Activated naive CD8-positive, alpha-beta T cell treated with anti-CD3 and anti-CD28 coated beads, Interleukin-2, amount 10 ng/mL, durations not matched to agents 7 days and 5 days (primary cell): ENCODE measurements at places on chromosomes 13 and 19. TPM values are rescaled to one million over a fixed set of nuclear protein-coding genes. Genes with fewer than 3 reads are reported as not detected.
A peak's percentile ranks its signal among the peaks of the same experiment; 100 is the strongest.

Gene HCST
- 186 TPM for total RNA-seq

GRCh38 chr19:38718747-38719543 lies 25.3 kb downstream of the CAPN12 start:
- peaks cover 5% of the 10 kb centered on the region for H3K36me3 ChIP-seq
- no peak overlapping the region for H3K4me3 ChIP-seq
- H3K4me1 ChIP-seq = no peaks in the 10 kb centered on the region
- no peaks in the 10 kb centered on the region for H3K27me3 ChIP-seq
- no peak overlapping the region for H3K27ac ChIP-seq

DNA sequence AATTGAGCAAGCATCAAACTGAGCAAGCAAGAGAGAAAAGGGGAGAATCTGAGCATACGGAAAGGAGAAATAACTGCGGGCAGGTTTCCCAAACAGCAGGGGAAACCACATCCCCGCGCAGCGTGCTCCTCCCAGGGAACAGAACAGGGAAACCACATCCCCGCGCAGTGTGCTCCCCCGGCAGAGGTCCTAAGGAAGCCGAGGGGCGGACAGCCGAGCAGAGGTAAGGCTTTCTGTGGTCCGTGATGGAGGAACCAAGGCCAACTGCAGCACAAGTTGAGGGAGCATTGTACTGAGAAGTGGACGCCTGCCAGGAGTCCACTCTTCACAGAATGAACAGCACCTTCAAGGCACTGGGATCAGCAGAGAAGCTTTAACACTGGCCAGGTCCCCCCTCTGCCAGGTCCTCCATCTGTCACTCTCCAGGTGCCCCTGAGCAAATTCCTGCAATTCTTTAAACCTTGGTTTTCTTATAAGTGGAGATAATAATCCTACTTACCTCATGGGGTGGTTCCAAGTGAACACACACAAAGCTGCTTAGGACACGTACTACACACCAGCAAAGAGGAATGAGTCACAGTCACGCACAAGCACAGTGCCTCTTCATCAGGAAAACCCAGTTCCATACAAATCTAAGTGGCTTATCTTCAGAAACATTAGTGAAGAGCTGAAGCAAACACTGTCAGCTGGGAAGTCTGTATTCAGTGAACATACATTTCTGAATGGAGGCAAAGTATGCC lies 23.0 kb upstream of the LAMP1 start:
- no peak for DNase-seq
- no peaks in the 10 kb centered on the region for H3K27me3 ChIP-seq
- peaks cover 9% of the 10 kb centered on the region for H3K4me1 ChIP-seq
- no peak overlapping the region for H3K27ac ChIP-seq
- peaks cover 4% of the 10 kb centered on the region for H3K36me3 ChIP-seq
- no peak overlapping the region for H3K4me3 ChIP-seq

DNA sequence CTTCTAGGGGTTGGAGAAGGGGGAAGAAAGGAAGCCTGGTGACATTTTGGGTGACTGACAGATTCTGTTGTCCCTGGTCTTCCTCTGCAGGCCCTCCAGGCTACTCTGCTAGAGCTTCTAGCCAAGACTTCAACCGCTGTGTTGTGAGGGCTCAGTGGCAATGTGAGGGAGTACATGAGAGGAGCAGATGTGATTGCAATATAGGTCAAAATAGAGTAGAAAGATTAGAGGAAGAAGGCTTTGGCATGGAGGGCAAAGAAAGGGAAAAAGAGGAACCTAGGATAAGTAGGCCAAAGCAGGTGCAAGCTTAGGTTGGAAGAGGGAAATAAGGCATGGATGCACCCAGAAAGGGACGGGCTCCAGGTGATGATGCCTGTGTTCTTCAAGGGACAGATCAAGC lies 216.9 kb downstream of the RGCC start:
- no peak for DNase-seq
- H3K4me1 ChIP-seq = no peaks in the 10 kb centered on the region
- no peaks in the 10 kb centered on the region for H3K27me3 ChIP-seq
- no peak overlapping the region for H3K27ac ChIP-seq
- H3K4me3 ChIP-seq = no peak overlapping the region

DNA sequence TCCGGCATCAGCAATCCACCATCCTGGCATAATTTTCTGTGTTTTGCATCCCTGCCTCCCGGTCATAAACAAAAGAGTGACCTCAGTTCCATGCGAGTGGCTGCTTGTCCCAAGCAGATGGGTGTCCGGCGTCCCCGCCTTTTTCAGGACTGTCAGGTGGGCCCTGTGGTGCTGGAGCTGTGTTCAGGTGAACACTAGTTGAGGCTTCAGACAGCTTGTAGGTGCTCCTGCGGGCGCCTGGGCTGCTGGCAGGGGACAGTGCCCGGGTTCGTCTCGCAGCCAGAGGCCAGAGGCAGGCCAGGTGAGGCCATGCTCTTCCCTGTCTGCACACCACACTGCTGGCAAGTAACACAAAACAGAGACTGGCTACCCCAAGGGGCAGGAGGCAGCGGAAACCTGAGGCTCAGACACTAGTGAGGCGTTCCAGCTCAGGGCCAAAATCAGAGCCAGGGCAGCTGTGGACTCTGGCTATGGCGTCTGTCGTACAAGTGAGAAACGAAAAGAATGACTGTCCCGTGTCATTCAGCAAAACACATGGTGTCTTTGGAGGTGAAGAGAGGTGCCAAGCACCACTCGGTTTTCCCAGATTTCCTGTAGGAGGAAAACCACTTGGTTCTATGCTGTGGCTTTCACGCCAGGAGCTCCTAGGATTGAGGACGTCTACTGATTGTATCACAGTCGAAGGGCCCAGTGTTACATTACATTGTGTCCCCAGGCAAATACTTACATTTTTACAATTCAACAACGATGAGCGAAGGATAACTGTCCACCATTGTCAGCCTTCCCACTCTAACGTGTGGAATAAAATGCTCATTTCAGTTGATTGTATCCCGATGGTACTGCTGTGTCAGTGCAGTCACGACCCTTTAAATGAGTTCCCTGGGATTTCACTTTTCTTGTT lies 104.0 kb downstream of the ATP11A start:
- H3K27me3 ChIP-seq = no peaks in the 10 kb centered on the region
- peaks cover 14% of the 10 kb centered on the region for H3K36me3 ChIP-seq
- DNase-seq = no peak
- no peaks in the 10 kb centered on the region for H3K4me1 ChIP-seq
- H3K27ac ChIP-seq = no peak overlapping the region
- no peak overlapping the region for H3K4me3 ChIP-seq

Gene CCDC8
- not detected for total RNA-seq

DNA sequence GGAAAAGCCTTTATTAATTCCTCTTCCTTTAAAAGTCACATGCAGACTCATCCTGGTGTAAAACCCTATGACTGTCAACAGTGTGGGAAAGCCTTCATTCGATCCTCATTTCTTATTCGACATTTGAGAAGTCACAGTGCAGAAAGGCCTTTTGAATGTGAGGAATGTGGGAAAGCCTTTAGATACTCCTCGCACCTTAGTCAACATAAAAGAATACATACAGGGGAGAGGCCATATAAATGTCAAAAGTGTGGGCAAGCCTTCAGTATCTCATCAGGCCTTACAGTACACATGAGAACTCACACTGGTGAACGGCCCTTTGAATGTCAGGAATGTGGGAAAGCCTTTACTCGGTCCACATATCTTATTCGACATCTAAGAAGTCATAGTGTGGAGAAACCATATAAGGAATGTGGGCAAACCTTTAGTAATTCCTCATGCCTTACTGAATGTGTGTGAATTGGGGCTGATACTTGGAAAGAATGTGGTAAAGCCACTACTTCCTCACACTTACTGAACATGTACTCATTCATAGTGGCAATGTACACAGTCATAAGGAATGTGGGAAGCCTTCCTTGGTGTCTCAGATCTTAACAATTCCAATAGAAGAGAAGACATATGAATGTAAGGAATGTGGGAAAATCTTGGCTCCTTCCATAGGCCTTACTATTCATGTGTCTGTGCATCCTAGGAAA lies 18.8 kb downstream of the ZNF559 start:
- no peaks in the 10 kb centered on the region for H3K4me1 ChIP-seq
- no peak overlapping the region for H3K27ac ChIP-seq
- no peak overlapping the region for H3K4me3 ChIP-seq
- H3K27me3 ChIP-seq = no peaks in the 10 kb centered on the region
- no peak for DNase-seq

Gene TNFSF9
- 3.7 TPM for total RNA-seq

DNA sequence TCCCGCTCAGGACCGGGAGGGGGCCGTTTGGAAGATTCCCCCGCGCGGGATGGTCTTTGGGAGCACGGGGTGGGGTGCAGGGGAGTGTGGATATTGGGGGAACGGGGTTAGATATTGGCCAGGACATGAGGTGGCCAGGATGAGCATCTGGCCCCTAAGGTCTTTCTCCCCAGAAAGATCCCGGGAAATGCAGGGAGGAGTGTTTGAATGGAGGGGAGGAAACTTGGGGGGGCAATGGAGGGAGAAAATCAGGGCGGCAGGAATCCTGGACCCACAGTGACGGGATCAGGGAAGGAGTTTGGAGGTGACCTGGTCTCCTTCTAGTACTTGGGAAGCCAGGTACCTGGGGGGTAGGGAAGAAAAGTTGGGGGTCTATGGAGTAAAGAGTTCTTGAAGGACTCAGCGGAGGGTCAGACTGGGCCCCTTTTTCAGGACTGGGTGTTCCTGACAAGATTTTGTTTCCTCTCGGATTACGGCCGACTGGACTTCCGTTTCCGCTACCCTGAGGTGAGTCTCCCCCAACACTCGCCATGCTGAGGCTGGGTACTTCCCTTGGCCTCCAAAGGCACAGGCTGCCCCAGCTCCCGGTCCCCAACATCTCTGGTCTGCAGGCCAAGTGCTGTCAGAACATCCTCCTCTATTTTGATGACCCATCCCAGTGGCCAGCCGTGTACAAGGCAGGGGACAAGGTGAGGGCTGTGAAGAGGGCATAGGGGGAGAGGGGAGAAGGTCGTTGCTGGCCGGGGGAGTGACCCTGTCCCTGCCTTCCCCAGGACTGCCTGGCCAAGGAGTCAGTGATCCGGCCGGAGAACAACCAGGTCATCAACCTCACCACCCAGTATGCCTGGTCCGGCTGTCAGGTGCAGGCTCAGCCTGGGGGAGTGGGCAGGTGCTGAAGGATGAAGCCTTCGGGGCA lies 989 bp downstream of the TMEM145 start:
- H3K4me3 ChIP-seq = peak overlapping the region; percentile 59
- H3K27me3 ChIP-seq = peaks cover 43% of the 10 kb centered on the region
- no peak for DNase-seq
- H3K4me1 ChIP-seq = peaks cover 21% of the 10 kb centered on the region
- H3K36me3 ChIP-seq = no peaks in the 10 kb centered on the region

GRCh38 chr19:28427376-28428083 lies 785.4 kb downstream of the UQCRFS1 start:
- no peaks in the 10 kb centered on the region for H3K36me3 ChIP-seq
- no peaks in the 10 kb centered on the region for H3K4me1 ChIP-seq
- DNase-seq = no peak
- no peaks in the 10 kb centered on the region for H3K27me3 ChIP-seq
- no peak overlapping the region for H3K27ac ChIP-seq
- H3K4me3 ChIP-seq = no peak overlapping the region

Gene IL4I1
- total RNA-seq = 1.4 TPM

GRCh38 chr13:105471673-105472072 lies 1063.8 kb downstream of the EFNB2 start:
- no peak for DNase-seq
- no peak overlapping the region for H3K4me3 ChIP-seq
- no peaks in the 10 kb centered on the region for H3K27me3 ChIP-seq
- H3K36me3 ChIP-seq = no peaks in the 10 kb centered on the region
- H3K27ac ChIP-seq = no peak overlapping the region

GRCh38 chr19:17766543-17767131 lies 15.4 kb downstream of the FCHO1 start:
- H3K27me3 ChIP-seq = no peaks in the 10 kb centered on the region
- no peaks in the 10 kb centered on the region for H3K4me1 ChIP-seq
- no peak for DNase-seq
- H3K27ac ChIP-seq = no peak overlapping the region
- no peak overlapping the region for H3K4me3 ChIP-seq
